ENCODE measurements at places on chromosomes 4 and X.
A peak's percentile ranks its signal among the peaks of the same experiment; 100 is the strongest.

DNA sequence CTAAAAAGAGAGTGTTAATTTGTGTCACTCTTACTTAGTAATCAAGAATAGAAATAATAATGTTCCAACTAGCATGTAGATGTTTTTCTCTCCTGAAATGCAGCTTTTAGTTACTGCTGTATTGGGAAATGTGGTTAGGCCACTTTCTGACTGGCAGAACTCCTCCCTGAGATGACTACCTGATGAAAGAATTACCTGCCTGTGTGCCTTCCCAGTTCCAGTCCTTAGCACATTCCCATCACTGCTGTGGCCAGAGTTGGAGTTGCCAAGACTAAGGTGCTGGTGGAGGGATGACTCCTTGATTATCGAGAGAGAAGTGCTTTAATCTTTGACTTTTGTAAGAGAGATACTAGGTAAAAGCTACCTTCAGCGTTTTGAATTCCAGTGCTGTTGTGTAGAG lies 9.5 kb downstream of the GAB1 start:
- no peak for DNase-seq

DNA sequence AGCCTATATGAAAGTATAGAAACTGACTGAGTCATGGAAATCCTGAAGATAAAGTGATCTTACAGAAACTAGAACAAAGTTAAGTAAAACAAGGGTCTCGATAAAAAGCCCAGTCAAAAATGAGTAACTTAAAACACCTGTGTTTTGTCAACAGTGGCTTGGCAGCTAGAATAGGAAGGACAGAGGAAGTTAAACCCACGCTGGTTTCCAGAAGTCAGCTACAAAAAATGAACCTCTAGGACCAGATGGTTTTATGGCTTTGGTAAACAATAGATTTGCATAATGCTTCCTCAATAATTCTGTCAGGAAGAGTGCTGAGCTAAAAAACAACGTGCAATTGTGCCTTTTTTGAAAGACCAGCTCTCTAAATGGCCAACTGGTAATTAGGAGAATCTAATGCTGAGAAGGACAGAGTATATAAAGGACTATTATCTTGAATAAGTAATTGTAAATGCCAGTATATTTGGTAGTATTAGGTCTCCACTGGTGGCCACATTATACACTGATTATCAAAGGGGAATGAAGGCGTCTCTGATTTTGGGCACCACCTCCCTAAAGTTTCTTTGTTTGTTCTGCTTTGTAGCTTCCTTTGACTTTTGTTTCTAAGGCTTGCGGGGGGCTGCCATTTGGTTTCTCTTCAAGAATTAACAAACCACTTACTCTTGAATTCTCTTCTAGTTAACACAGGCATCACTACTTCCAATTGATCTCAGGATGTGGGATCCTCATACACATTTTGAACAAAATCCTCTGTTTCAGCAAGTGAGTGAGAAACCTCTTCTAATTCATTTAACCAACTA lies 72.2 kb upstream of the PPP3CA start:
- DNase-seq: no peak

- DNase-seq: no peak
These were observed 16.6 kb downstream of the ENPEP start for GRCh38 chr4:110492522-110492921.

DNA sequence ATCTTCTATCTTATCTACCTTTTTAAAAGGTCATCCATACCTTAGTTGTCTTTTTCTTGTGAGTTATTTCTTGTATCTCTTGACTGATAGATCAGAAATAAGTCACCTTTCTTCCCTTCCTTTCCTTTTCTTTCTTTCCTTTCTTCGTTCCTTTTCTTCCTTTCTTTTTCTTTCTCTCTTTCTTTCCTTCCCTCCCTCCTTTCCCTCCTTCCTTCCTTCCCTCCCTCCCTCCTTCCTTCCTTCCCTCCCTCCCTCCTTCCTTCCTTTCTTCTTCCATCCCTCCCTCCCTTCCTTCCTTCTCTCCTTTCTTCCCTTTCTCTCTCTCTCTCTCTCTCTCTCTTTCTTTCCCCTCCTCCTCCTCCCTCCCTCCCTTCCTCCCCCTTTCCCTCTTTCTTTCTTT lies 93.5 kb downstream of the CEP135 start:
- no peak for DNase-seq

GRCh38 chr4:6873792-6874461 lies 35.7 kb upstream of the TBC1D14 start:
- peak; percentile 72 for DNase-seq

DNA sequence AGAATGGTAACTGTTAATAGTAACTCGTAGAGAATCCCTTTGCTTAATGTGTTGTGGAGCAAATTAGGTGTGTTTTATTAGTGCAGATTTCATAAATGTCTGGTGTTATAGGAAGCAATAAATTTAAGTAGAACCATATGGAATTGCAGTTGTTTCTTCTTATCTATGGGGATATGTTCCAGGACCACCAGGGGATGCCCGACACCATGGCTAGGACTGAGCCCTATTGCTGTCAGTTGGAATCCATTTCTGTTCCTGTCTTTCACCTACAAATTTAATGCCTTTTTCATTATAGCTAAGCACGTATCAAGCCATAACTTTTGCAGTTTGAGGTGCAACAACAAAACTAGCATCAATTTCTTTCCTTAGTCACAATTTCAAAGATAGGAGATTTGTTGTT lies 72.5 kb downstream of the DDIT4L start:
- DNase-seq: no peak

DNA sequence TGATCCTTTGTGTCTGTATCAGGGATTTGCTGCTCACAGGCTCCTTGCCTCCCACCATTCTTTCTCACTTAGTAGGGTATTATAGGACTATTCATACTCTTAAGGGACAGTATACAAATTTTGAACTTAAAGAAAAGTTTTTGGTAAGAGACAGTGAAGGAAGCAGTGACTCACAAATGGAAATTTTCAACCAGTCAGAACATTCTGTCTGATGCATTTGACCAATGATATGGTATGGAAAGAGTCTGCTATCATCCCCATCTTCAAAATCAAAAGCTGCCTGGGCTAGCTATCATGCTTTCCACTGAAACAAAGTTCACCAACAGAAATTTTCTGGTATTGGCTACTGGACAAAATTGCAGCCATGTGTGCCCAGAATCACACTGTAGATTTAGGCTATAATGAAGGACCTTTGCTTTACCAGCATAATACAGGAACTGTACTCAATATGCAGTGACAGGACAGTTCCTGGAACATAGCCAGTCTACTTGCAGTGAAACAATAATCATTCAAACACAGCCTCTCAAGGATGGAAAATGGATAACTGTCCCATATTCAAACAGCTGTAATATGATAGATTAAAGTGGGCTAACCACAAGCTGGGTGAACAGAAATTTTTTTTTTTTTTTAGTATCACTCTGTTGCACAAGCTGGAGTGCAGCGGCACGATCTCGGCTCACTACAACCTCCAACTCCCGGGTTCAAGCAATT lies 109.0 kb upstream of the ACSL4 start:
- DNase-seq: no peak

DNA sequence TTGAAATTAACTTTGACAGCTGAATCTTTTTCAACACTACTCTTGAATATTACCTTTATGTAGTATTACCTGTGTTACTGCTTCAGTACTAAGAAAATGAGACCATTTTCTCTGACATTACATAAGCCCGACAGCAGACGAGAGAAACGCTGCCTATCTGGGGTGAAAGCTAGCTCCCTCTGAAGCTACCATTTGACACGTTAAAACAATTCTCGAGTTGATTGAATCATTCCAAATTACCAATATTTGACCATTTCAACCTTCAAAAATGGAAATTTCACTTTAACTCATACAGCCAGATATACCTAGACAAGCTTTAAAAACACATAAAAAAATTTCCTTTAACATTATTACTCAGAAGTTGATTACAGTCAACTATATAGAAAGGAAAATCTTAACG lies 836 bp downstream of the GPM6A start:
- no peak for DNase-seq

GRCh38 chrX:76893930-76894329 lies 466.4 kb downstream of the MAGEE1 start:
- DNase-seq: no peak

DNA sequence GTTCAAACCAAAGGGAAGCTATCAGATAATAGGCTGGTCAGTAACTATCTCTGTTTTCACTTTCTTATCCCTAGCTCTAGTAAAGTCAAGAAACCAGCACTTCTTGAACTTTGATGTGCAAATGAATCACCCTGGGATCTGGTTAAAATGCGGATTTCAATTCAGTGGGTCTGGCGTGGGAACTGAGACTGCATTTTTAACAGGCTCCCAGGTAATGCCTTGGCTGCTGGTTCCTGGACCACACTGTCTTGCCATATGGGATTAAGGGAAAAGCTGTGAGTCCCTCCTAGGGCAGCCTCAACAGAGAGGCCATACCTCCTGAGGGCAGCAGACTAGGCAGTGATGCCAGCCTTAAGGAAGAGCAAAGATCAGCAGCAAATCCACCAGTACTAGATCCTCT lies 1.7 kb downstream of the RNF175 start:
- no peak for DNase-seq

GRCh38 chrX:152893980-152894610 lies 3.8 kb upstream of the ZNF185 start:
- DNase-seq: no peak

GRCh38 chr4:179872755-179873154 lies 2370.4 kb upstream of the TENM3 start:
- no peak for DNase-seq

- no peak for DNase-seq
These were observed 11.4 kb downstream of the FHIP1A start for GRCh38 chr4:151420250-151420807.

DNA sequence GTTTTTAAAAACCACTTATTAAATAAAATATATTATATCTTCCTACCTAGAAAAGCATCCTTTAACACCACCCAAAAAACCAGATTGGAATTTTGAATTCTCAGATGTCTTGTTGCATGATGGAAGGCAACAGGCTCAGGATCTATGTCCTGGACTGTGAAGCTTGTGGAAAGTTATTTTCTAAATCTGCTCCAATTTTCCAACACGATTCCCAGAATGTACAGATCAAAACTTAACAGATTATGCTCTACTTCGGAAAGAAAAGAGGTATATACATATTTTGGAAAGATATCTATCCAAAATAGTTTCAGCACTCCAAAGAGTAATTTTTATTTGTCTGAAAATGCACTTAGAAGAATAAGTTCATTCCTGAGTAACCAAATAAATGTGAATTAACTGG lies 291.7 kb upstream of the EMCN start:
- no peak for DNase-seq

- no peak for DNase-seq
These were observed 32.2 kb downstream of the PLS3 start for GRCh38 chrX:115592997-115593734.

GRCh38 chr4:36142504-36142903 lies 101.8 kb downstream of the ARAP2 start:
- DNase-seq: no peak

DNA sequence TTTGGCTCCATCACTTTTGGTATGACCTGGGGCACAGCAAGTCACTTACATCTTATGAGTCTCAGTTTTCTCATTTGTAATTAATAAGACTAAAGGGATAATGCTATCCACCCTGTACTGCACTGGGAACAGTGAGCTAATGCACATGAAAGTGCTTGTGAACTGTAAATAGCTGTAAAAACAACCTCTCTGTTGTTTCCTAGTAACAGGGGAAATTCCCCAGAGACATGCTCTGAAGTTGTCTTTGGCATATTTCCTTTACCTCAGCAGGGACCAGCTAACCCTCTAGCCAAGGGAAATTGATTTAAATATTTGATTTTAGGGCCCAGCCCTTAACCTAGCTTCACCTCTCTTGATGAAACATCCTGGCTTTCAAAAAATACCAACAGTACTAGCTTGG lies 6.1 kb upstream of the CYSLTR1 start:
- DNase-seq: no peak
